ENCODE measurements at places on chromosomes 3 and 15.

- no peak for DNase-seq
Observed at GRCh38 chr15:100761290-100761935, 118.2 kb upstream of the ALDH1A3 start.

- no peak for DNase-seq
Observed at GRCh38 chr3:106588739-106589138, 719.9 kb upstream of the CBLB start.

GRCh38 chr3:87209111-87209510 lies 18.0 kb upstream of the CHMP2B start:
- no peak for DNase-seq

GRCh38 chr15:90531147-90531546 lies 1.4 kb downstream of the CRTC3 start:
- DNase-seq: no peak

DNA sequence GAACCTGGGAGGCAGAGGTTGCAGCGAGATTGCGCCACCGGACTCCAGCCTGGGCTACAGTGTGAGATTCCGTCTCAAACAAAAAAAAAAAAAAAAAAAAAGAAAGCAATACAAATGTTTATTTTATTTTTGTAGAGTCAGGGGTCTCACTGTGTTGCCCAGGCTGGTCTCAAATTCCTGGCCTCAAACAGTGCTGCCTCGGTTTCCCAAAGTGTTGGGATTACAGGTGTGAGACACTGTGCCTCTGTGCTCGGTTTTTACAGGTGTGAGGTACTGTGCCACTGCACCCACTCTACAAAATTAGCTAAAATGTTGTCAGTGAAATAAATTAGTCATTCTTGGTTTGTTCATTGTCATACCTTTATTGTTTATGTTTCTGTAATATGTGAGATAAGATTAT lies 5.5 kb downstream of the PIAS1 start:
- DNase-seq: no peak

DNA sequence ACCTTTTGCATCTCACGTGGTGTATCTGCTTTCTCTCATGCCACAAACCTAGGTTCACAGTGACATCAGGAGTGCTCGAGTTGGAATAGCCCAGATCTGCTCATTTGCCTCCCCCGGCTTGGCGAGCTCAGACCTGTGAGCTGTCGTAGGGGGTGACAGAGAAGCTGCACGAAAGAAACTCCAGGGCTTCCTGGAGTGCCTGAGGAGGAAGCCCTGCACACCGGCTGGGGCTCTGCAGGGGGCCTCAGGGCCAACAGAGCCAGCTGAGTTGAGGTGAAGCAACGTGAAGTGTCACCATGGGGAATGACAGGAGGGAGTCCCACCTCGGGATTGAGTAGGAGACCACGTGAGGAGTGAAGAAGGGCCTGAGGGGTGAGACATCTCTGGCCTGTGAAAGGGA lies 62.5 kb downstream of the RPN1 start:
- DNase-seq: no peak

- no peak for DNase-seq
Observed at GRCh38 chr15:52180196-52180835, 10.9 kb downstream of the GNB5 start.

- DNase-seq: no peak
Observed at GRCh38 chr3:121545049-121545573, 677 bp downstream of the POLQ start.

GRCh38 chr3:16480861-16481545 lies 32.5 kb downstream of the RFTN1 start:
- DNase-seq: no peak

DNA sequence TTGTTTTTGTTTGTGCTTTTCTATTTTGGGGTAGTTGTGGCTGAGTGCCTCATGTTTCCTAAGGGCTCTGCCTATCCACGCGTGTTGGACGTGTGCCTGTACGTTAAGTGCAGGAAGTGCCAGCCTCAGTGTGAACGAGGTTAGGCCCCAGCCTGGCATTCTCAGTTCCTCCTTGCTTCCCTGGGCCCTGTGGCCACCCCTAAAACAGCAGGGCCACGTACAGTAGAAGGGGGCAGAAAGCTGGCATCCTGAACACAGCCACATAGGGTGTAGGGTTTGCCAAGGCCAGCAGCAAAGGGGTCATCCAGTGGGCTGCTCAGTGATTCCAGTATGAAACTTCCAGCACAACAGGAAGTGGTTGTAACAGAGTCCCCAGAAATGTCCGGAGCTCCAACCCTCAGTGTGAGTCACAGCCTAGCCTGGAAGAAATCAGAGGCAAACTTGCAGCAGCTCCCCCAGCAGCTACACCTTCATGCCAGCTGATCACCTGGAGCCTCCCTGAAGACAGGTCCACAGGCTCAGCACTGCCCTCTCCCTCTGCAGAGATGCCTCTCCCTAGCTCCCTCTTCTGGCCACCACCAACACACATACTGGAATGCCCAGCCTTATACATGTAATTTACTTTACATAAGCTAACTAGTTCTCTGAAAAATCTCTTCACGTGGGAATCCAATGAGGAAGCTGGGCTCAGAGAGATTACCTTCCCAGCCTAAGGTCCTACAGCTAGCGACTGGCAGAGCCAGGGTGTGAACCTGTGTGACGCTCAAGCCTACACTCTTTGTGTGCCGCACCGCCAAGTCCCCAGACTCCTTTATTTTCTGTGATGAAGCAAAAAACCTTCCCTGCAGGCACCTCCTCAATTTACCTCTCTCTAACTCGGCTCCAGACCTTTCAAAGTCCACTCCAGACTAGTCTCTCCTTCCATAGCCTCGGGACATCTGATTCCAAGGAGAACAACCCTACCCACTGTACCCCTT lies 26.6 kb downstream of the ILDR1 start:
- DNase-seq: peak; percentile 29

DNA sequence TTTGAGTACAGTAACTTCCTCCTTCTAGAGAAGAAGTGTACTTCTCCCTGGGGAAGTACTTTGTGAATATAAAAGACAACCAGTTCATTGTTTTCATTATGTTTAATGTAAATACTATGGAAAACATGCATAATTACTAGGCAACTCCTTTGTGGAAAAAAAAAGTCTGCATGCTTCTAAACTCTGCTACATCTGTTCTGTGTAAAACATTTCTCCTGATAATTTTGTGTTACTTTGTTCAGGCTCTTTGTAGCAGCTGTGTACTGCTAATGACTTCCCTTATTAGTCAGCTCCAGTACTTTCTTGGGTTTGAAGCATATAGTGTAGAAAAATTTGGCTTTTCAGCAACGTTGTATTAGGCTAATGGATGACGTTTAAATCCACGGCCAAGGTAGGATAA lies 111.6 kb downstream of the FEZF2 start:
- DNase-seq: no peak
